A549 treated with DMSO at 1 μM for 4 hours (cell line): ENCODE measurements at places on chromosomes 2 and 18. TPM values are rescaled to one million over a fixed set of nuclear protein-coding genes. Genes with fewer than 3 reads are reported as not detected.

STK39 gene
- 15.2 to 21.5 TPM (median 16.6 TPM) in 5 replicates for total RNA-seq

ANKRD53 gene
- 0.06 to 0.34 TPM (median 0.07 TPM) in 3 of 5 replicates, not detected in the others for total RNA-seq

C2orf15 gene
- total RNA-seq, result 0.41 to 0.61 TPM (median 0.52 TPM) in 5 replicates

PRKD3 gene
- total RNA-seq, result 10.9 to 17.1 TPM (median 13.9 TPM) in 5 replicates

SULT1C4 gene
- not detected in 5 replicates for total RNA-seq

OR6B2 gene
- not detected in 5 replicates for total RNA-seq

MBD5 gene
- total RNA-seq, result 5.2 to 6.7 TPM (median 6.5 TPM) in 5 replicates

LRRC30 gene
- total RNA-seq, result not detected in 5 replicates

ACMSD gene
- not detected in 5 replicates for total RNA-seq

MAPK4 gene
- 0.02 to 0.17 TPM (median 0.07 TPM) in 5 replicates for total RNA-seq

FMNL2 gene
- 23.5 to 37.7 TPM (median 32.7 TPM) in 5 replicates for total RNA-seq

SMYD1 gene
- not detected in 5 replicates for total RNA-seq

SLC19A3 gene
- 2.5 to 3.8 TPM (median 3.2 TPM) in 5 replicates for total RNA-seq

IL1RL1 gene
- 0.84 to 1.6 TPM (median 1.1 TPM) in 5 replicates for total RNA-seq

DAW1 gene
- total RNA-seq, result 1.6 to 2.7 TPM (median 1.7 TPM) in 5 replicates

AQP12A gene
- not detected in 5 replicates for total RNA-seq

CYBRD1 gene
- 28.7 to 38.6 TPM (median 36.6 TPM) in 5 replicates for total RNA-seq

EFR3B gene
- 15.9 to 17.9 TPM (median 16.8 TPM) in 5 replicates for total RNA-seq

PTPN2 gene
- 21.5 to 26.1 TPM (median 25.1 TPM) in 5 replicates for total RNA-seq

IFIH1 gene
- total RNA-seq, result 0.89 to 1.7 TPM (median 1.2 TPM) in 5 replicates

ATOH8 gene
- 3.6 to 7.1 TPM (median 4.5 TPM) in 5 replicates for total RNA-seq

GLS gene
- total RNA-seq, result 165 to 246 TPM (median 230 TPM) in 5 replicates

SLC25A12 gene
- 12.3 to 16.3 TPM (median 14.8 TPM) in 5 replicates for total RNA-seq

MAP3K19 gene
- not detected in 5 replicates for total RNA-seq

VWA3B gene
- 0.10 TPM in 1 of 5 replicates, not detected in the others for total RNA-seq

RBM44 gene
- 0.07 to 0.33 TPM (median 0.21 TPM) in 5 replicates for total RNA-seq

RFTN2 gene
- not detected in 5 replicates for total RNA-seq

MROH2A gene
- 0.14 to 0.32 TPM (median 0.20 TPM) in 5 replicates for total RNA-seq

ALPP gene
- 0.20 to 0.50 TPM (median 0.30 TPM) in 5 replicates for total RNA-seq

FABP1 gene
- total RNA-seq, result not detected in 5 replicates

RTP5 gene
- not detected in 5 replicates for total RNA-seq

FHOD3 gene
- total RNA-seq, result 2.3 to 2.8 TPM (median 2.4 TPM) in 5 replicates
